HCEC 1CT (cell line): ENCODE measurements at places on chromosomes 1 and 21.

DNA sequence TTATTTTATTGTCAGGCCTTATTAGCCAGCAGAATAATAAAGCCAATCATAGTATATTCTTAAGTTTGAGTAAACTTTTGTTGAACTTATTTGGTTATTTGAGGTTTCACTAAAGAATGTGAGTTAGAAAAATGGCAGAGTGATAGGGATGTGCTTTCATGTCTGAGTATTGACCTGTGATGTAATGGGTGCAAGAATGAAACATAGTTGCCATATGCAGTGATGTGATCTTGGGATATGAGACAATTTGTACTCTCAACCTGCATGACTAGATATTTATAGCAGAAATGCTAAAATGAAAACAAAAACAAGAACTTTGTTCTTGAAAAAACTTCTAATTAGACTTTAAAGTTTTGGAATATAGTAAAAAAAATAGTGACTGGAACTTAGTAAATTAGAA, 97.9 kb downstream of the DISP1 start:
- peak; percentile 41 for DNase-seq

DNA sequence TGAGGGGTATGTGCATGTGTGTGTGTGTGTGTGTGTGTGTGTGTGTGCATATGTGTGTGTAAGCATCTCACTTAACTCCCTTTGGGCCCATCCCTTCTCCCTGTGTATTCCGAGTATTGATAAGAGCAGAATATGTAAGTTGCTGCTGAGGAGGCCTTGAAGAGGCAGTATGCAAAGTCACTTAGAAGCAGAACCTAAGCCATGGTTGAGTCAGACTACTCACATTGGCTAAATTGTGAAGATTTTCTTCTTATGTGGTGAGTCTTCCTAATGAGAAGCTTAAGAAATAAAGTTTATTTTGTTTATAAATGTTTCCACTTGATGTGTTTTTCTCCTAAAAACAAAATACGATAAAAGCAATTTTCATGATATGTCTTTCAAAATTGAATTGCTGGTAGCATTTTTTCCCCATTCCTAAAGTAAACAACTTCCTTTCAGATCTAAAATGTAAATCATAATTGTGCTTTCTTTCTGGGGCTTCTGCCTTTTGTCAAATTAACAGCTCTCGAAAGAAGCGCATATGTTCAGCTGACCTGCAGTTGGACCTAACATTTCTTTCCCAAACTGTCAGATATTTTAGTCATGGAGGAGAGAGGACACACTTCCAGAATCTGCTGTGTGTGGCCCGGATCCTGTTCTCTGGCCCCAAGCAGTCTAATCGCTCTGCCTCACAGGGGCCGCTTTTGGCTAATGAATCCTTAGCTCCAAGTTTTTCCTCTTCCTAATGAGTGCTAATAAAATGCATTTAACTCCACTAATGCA, 284.0 kb downstream of the DUSP10 start:
- DNase-seq, result no peak

DNA sequence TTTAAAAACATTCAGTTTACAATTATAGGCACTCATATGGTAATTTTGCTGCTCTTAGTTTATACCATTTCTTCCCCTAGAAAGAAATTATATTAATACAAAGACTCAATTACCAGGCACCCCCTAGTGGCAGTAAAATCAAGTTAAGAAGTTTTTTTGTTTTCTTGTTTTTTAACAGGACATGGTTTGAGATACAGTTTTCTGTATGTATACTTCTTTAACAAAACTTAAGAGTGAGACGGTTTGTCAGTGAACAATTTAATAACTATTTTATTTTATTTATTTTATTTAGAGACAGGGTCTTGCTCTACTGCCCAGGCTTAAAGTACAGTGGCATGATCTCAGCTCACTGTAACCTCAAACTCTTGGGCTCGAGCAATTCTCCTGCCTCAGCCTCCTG, 224.6 kb downstream of the FAF1 start:
- peak; percentile 32 for DNase-seq

- DNase-seq, result no peak
Measured at GRCh38 chr1:63671514-63671913, 78.3 kb downstream of the PGM1 start.

DNA sequence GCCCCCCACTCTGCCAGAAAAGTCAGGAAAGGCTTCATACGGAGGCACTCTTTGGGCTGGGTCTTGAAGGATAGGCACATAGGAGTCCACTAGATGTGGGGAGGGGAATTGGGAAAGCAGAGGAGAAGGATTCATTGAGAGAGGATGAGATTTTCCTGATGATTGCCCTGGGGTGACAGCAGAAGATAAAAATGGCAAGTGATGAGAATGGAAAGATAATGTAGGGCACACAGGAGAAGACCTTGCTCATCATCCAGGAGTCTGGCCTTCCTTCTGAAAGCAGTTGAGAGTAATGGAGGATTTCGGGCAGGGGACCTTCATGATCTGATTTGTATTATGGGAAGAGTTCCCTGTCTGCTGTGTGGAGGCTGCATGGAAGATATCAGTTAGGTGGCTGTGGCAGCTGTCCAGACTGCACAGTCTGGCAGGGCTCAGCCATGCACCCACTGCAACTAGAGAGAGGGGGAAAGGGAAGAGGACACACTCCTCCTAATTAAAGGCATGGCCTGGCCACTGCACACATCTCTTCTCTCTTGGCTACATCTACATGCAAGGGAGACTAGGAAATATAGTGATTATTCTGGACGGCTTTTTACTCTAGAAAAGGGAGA, 9.6 kb upstream of the FABP3 start:
- DNase-seq, result no peak

DNA sequence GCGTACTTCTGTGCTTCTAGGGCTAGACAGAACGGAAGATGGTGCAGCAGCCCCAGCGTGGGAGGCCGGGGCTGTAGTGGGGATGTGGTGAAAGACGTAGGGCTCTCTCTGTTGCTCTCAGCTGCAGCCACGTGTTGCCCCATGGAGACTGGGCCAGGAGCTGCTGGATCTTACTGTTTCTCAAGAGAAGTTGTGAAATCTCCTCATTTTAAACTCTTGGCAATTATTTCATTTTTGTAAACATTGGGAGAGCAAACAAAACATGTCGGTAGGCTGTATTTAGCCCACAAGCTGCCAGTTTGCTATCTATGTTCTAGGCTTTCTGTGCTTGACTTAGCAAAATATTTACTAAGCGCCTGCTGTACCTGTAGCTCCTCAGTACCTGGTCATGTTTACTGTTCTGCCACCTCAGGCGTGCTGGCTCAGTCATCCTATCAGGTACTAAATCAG, 15.9 kb upstream of the ELOA start:
- peak; percentile 68 for DNase-seq

DNA sequence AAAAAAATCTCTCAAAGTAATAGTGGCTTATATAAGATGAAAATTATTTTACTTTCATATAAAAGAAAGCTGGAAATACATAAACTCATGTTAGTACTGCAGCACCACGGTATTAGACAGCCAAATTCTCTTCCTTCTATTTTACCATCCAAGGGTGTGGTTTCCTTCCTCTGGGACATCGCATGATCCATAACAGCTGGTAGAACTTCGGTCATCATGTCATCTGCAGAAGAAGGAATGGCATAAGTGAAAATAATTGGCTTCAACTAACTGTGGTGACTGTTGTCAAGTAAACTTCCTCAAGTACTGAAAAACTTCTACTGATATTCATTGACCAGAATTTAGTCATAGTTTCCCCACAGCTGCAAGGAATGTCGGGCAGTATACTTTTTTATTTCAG, 28.3 kb upstream of the IFI44L start:
- no peak for DNase-seq

- no peak for DNase-seq
Measured at GRCh38 chr1:195965036-195965435, 643.2 kb downstream of the KCNT2 start.

GRCh38 chr1:16145030-16145661, 10.7 kb downstream of the EPHA2 start:
- DNase-seq, result peak; percentile 54

DNA sequence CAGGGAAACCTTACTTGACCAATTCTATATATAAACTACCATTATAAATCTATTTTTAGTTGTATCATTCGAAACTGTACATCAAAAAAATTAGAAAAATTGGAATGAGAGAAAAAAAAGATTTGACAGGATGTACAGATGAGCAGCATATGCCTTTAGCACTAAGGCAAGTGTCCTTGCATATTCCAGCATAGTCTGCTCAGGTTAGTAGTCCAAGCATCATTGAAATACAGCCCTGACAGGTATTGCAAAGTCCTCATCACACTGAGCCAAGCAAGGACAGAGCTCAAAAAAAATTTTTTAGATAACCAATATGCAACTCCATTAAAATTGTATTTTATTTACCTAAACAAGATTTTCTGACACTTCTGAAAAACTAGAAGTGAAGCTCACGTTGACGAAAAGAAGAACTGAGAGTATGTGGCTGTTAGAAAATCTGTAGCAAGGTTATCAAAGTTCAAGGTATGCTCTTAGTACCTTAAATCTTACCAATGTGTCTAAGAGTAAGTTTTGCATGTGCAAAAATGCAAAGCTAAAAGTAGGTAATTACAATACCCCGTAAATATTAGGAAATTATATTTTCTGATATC, 465.6 kb upstream of the ADGRL4 start:
- DNase-seq, result no peak

DNA sequence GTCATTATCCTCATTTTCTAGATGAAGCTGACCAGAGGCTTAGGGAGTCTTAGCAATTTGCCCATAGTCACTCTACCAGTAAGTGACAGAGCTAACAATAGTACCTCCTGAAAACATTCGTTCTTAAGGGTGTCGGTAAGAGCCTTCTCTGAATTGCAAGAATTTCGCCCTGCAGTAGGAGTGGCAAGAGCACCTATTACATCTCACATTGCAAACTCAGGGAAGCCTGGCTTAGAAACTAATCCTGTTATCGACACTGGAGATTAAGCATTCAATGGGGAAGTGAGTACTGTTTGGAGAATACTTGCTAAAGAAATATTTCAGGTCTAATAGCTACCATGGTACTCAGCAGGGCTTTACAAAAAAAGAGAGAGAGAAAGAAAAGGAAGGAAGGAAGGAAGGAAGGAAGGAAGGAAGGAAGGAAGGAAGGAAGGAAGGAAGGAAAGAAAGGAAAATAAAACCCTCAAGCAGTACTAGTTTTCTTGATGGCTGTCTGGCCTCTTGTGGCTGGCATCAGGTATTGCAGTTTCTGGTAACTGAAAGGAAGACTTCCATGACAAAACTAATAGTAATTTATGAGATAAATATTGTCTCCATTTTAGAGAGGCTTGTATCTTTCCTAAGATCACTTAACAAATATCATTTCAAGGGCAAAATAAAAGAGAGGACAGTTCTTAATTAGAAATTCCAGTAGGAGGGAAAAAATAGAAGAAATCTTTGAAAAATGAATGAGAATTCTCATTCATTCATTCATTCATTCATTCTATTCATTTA, 10.4 kb downstream of the C1orf226 start:
- DNase-seq, result peak; percentile 53

DNA sequence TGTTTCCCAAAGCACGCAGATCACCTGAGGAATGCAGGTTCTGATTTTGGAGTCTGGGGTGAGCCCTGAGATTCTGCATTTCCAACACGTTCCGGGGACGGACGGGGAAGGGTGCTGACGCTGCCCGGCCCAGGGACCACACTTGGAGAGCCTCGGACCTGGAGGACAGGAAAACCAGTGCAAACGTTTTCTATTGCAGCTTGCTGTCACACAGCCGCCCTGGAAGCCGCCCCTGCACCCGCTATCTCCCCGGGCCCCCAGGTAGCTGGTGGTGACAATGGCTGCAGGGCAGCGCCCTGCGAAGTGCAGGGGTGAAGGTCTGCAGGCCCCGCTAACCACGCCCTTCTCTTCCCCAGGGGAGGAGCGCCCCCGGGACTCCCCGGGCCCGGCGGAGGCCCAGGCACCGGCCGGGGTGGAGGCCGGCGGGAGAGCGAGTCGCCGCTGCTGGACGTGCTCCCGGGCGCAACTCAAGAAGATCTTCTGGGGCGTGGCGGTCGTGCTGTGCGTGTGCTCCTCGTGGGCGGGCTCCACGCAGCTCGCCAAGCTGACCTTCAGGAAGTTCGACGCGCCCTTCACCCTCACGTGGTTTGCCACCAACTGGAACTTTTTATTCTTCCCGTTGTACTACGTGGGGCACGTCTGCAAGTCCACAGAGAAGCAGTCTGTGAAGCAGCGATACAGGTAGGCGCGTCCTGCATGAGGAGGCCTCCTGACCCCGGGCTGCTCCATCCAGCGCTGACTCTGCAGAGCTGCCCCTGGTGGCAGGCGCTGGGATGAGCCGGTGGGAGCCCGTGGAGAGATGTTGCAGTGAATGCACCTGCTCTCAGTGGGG, 142.0 kb upstream of the COA6 start:
- DNase-seq, result no peak

- DNase-seq, result no peak
Measured at GRCh38 chr21:46605767-46606426, 1.0 kb upstream of the S100B start.

GRCh38 chr1:90133133-90133532, 138.2 kb downstream of the ZNF326 start:
- DNase-seq, result peak; percentile 19

- DNase-seq, result no peak
Measured at GRCh38 chr1:47482786-47483185, 44.9 kb downstream of the FOXD2 start.

DNA sequence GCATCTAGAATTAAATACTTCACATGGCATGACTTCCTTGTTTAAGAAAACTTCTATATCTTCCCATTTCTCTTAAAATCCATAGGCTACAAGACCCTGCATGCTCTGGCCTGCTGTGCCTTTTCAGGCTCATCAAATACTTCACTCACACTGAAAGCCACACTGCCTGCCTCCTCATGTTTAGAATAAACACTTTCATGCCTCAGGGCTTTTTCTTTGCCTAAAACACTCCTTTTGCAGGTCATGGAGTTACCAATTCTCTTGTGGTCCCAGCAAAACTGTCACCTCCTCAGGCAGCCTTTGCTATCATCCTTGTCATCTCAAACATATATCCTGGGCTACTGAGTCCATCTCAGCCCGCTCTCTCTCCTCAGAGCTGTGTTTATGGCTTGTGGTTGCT, 5.5 kb downstream of the SGIP1 start:
- no peak for DNase-seq

DNA sequence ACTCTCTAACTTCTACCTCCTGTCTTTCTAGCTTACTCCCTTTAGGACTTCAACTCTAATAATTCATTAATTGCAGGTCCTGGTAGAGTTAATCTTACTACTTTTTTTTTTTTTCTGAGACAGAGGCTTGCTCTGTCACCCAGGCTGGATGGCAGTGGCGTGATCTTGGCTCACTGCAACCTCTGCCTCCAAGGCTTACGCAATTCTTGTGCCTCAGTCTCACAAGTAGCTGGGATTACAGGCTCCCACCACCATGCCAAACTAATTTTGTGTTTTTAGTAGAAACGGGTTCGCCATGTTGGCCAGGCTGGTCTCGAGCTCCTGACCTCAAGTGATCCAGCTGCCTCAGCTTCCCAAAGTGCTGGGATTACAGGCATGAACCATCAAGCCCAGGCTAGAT, 15.7 kb downstream of the BTBD8 start:
- no peak for DNase-seq

GRCh38 chr1:181712711-181713110, 229.4 kb downstream of the CACNA1E start:
- DNase-seq, result no peak

GRCh38 chr1:52659356-52659755, 26.4 kb downstream of the SHISAL2A start:
- DNase-seq, result no peak
